ENCODE measurements at places on chromosomes 4 and X. TPM values are rescaled to one million over a fixed set of nuclear protein-coding genes. Genes with fewer than 3 reads are reported as not detected.

CCKAR gene
- not detected for total RNA-seq

FATE1 gene
- total RNA-seq, result 0.52 TPM

C4orf50 gene
- not detected for total RNA-seq

PRSS48 gene
- total RNA-seq, result not detected
